Left colon (tissue), 2 donors: ENCODE measurements at places on chromosomes 16 and 17. TPM values are rescaled to one million over a fixed set of nuclear protein-coding genes. Genes with fewer than 3 reads are reported as not detected.

GRCh38 chr17:62178579-62178978, 113.5 kb upstream of the MED13 start:
- DNase-seq = no peak

DNA sequence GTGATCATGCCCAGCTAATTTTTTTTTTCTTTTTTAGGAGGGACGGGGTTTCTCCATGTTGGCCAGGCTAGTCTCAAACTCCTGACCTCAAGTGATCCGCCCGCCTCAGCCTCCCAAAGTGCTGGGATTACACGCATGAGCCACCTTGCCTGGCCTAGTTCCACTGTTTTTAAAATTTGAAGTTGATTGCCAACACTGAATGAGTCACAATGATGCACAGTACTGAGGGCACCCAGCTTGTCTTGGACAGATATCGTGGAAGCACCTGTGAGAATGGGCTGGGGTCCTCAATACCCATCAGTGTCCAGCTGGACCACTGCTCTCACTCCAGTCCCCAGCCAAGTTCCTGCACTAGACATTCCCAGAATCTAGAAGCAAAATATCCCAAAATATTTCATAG, 2.5 kb downstream of the KNOP1 start:
- DNase-seq = no peak

GRCh38 chr16:25121824-25122600, 10.5 kb downstream of the LCMT1 start:
- DNase-seq = no peak

DNA sequence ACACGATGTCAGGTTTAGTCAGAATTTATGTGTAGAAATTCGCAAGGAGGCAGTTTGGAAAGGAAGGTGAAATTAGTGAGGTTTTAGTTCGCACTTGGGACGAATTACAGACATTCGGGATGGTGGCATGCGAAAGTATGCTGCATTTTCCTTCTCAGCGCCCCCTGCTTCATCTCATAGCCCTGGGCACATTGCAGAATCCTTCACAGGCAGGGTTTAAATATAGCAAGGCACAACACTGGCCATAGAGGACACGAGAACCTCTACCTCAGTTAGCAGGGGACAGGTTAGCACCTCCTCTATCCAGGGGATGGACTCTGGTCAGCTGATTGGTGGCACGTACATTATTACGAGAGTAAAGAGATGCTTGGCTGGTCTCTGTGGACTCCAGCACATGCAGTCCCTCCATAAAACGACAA, 47.5 kb downstream of the MAP2K6 start:
- DNase-seq = no peak

DNA sequence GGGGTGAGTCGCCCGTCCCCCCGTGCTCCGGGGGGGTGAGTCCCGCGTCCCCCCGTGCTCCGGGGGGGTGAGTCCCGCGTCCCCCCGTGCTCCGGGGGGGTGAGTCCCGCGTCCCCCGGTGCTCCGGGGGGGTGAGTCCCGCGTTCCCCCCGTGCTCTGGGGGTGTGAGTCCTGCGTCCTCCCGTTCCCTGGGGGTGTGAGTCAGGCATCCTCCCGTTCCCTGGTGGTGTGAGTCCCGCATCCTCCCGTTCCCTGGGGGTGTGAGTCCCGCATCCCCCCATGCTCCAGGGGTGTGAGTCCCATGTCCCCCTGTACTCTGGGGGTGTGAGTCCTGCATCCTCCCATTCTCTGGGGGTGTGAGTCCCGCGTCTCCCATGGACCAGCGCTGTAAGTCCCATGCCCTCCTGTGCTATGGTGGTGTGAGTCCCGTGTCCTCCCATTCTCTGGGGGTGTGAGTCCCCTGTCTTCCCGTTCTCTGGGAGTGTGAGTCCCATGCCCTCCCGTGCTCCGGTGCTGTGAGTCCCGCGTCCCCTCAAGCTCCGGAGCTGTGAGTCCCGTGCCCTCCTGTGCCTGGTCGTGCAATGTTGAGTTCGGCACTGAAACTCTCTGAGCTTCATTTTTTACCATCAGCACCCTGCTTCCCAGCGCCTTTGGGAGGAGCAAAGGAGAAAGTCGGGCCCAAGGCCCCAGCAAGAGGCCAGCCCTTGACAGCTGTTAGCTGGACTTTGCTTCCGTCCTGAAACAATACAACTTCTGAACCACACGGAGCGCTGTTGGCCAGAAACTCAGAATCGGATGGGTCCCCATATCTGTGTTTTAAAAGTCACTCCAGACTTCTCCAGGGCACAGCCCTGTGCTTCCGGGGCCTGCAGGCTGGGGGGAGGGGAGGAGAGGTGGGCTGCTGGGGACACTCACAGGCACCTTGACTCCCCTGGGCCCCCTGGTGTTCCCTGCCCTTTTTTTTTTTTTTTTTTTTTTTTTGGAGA, 11.5 kb upstream of the ZC3H18 start:
- DNase-seq = peak; percentile 91

- DNase-seq = no peak
Observed at GRCh38 chr17:15112846-15113617, 152.1 kb downstream of the PMP22 start.

GRCh38 chr16:73047536-73048291, at the start of gene ZFHX3:
ZFHX3 (minus strand) TSS chr16:73048128; CDS start chr16:72960145, 87,983 bp downstream.
- peak; percentile 83 for DNase-seq

DNA sequence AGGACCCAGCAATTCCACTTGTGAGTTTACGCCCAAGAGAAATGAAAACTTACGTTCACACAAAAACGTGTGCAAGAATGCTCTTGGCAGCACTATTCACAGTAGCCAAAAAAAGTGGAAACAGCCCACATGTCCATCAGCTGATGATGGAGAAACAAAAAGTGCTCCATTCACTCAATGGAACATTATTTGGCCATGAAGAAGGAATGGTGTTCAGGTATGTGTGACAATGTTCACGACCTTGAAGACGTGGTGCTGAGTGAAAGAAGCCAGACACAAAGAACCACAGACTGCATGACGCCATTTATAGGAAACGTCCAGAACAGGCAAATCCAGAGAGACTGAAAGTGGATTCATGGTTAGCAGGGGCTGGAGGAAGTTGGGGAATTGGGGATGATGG, 84.9 kb downstream of the ZDHHC7 start:
- no peak for DNase-seq

The HCFC1R1 gene
- total RNA-seq = 31.4 TPM
